Fibroblast of skin of right quadriceps (primary cell): ENCODE measurements at places on chromosomes 6 and 20.
A peak's percentile ranks its signal among the peaks of the same experiment; 100 is the strongest.

- peak; percentile 60 for DNase-seq
These were observed 109.7 kb downstream of the GJA10 start for GRCh38 chr6:90003941-90004340.

GRCh38 chr6:127933852-127934840, 33.3 kb upstream of the THEMIS start:
- DNase-seq: no peak

- DNase-seq: no peak
These were observed 2.1 kb upstream of the ZBTB12 start for GRCh38 chr6:31903957-31904356.

GRCh38 chr6:41083072-41083471, 10.3 kb downstream of the NFYA start:
- no peak for DNase-seq

GRCh38 chr6:1777921-1778685, 168.4 kb downstream of the FOXC1 start:
- no peak for DNase-seq

DNA sequence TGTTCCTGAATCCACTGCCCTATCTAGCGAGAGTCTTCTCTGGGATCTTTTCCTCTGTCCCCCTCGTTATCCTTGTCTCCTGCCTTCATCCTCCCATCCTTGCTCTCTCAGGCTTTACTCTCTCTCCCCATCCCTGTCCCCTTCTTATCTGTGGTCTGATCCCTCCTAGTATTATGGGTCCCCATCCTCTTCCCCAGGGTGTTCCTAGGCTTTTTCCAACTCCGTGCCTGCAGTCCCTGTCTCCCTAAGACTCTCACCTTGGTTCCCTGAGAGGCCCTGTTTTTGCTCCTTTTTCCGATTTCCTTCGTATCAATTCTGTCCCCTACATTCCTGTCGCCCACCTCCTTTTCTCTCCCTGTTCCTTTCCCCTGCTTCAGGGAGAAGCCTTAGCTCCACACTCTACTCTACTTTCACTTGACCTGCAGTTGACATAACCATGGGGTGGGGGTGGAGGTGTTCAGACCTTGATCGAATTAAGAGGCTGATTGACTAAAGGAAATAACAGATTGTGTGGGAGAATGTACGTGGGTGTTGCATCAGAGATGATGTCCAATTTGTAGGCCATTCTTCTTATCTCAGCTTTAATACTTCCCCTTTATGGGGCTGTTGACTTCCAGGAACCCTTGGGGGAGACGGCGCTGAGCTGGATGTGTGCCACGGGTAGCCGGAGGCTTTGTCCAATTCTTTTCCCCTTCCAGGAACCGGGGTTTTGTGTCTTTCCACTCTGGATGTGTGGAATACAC, 905 bp downstream of the PPARD start:
- no peak for DNase-seq

DNA sequence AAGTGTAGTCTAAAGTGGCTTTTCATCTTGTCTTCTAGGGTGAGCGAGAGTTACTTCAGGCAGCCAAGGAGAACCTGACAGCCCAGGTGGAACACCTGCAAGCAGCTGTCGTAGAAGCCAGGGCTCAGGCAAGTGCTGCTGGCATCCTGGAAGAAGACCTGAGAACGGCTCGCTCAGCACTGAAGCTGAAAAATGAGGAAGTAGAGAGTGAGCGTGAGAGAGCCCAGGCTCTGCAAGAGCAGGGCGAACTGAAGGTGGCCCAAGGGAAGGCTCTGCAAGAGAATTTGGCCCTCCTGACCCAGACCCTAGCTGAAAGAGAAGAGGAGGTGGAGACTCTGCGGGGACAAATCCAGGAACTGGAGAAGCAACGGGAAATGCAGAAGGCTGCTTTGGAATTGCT, 27.1 kb downstream of the C20orf173 start:
- no peak for DNase-seq

- DNase-seq: no peak
These were observed 20.1 kb upstream of the MRGBP start for GRCh38 chr20:62776035-62776691.

GRCh38 chr6:52922161-52922560, 12.7 kb upstream of the GSTA3 start:
- DNase-seq: no peak

DNA sequence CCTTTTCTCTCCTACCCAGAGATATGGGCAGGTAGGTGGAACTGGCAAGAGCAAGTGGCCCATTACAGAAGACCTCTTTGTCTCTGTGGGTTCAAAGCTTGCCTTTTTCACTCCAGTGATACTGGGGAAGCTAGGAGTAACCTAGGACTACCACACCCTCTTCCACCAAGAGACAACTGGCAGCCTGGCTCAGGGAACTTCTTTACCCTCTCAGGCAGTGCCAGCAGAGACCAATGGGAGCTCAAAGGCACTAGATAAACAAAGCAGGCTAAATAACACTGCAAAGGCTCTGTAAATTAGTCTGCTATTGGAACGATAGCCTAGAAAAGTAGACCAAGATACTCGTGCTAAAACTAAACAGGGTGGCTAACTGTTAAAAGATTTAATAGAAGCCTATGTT, 32.1 kb downstream of the ATRN start:
- no peak for DNase-seq

DNA sequence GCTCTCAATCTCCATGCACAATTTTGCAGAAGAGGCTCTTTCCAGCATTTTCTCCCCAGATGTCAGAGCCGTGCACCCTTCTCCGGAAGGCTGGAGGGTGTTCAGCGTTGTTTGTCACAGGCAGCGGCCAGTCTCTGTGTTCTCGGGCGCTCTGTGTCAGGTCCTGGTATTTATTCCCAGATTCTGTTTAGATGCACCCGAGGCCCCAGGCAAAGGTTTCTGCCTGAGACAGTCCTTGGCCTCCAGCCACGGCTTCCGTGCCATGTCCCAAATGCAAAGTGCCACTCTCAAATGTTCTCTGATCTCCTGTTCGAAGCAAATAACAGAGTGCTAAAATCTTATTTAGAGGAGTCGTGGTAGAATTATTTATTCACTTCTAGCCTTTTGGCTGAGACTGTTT, 140.3 kb upstream of the AGPAT4 start:
- DNase-seq: no peak
